Fibroblast of skin of left biceps (primary cell): ENCODE measurements at places on chromosomes 4 and X.

DNA sequence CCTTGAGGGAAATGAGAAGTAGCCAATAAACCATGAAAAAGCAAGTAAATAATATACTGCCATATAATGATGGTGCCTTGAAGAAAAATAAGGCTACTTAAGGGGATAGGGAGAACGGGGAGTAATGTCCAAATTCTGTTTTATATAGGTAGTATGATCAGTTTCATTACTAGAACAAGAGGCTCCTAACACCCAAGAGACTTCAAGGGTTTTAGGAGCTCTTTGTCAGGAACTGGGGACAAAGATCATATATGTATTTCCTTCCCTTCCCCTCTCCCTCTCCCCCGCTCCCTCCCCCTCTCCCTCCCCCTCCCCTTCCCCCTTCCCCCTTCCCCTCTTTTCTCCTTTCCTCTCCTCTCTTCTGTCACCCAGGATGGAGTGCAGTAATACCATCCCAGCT lies 127.3 kb downstream of the PTPN13 start:
- DNase-seq = no peak

GRCh38 chr4:82043081-82043808 lies 330.5 kb downstream of the HNRNPD start:
- no peak for DNase-seq

GRCh38 chr4:95898226-95898625 lies 58.3 kb downstream of the PDHA2 start:
- no peak for DNase-seq

DNA sequence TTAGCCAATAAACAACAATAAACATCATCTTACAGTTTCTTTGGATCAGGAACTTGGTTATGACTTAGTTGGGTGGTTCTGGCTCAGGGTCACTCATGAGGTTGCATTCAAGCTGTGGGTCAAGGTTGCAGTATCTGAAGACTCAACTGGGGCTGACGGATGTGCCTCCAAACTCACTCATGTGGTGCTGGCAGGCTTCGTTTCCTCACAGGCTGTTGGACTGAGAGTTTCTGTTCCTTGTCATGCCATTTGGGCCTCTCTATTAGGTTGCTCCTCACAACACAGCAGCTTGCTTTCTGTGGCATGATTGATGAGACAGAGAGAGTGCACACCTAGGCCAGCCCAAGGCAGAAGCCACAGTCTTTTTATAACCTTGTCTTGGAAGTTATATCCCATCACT lies 20.7 kb downstream of the FRMPD3 start:
- no peak for DNase-seq

- no peak for DNase-seq
Measured at GRCh38 chrX:46957297-46957696, 45.1 kb downstream of the JADE3 start.

GRCh38 chrX:54087661-54088060 lies 43.4 kb upstream of the PHF8 start:
- no peak for DNase-seq

DNA sequence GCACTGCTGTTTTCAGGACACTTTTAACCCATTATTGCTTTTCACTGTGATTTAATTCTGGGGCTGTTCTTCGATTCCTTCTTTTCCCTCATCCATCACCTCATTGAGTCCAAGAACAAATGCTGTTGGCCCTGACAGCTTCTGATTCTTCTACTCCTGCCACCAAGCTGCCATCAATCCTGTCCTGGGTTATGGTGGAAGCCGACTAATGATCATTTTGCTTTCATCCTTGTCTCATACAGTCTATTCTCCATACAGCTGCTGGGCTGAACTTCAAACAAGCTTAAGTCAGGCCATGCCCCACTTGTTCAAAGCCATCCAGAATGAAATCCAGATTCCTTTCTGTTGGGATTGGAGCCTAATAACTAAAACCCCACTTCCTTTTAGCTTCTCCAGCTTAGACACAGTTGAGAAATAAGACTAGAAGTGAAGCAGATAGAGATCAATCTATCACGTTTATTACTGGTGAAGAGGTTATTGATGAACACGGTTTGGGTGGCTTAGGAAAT lies 161.9 kb downstream of the STK32B start:
- DNase-seq = no peak

GRCh38 chrX:43556207-43556606 lies 99.9 kb upstream of the MAOA start:
- DNase-seq = no peak
